NCI-H2081 (cell line): ENCODE measurements at places on chromosomes 7 and 10.

DNA sequence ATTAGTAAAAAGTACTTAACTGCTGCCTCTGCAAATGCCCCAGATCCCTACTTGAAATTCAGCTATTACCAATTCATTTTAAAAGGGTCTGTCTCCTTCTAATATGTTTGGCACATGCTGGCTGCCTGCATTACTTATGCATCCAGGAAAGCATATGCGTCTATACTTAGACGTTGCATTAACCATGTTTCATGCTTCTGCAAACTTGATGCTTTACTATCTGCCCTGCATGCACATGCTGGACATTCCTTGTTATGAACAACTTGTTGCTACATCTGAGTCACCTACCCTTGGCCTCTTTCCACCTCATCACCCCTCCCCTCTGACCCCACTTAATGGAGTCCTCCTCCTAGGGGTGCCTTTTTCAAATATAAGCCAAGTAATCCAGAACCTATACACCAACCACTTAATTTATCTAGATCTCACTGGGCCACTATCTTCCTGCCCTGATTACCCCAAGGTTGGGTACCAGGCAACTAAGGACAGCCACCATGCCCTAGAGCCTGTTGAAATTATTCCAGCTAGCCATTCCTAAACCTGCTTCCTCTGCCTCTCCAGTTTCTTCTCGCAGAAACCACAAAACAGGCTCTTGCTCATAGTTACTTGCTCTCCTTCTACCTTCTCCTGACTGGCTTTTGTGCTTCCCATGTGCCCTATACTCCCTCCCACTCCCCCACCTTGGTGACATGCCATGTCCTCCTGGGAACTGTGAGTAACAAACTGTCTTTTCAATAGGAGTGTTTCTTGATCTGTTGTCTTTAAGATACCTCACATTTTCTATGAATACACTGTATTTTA is 1187.9 kb downstream of the REEP3 start:
- no peak for DNase-seq

DNA sequence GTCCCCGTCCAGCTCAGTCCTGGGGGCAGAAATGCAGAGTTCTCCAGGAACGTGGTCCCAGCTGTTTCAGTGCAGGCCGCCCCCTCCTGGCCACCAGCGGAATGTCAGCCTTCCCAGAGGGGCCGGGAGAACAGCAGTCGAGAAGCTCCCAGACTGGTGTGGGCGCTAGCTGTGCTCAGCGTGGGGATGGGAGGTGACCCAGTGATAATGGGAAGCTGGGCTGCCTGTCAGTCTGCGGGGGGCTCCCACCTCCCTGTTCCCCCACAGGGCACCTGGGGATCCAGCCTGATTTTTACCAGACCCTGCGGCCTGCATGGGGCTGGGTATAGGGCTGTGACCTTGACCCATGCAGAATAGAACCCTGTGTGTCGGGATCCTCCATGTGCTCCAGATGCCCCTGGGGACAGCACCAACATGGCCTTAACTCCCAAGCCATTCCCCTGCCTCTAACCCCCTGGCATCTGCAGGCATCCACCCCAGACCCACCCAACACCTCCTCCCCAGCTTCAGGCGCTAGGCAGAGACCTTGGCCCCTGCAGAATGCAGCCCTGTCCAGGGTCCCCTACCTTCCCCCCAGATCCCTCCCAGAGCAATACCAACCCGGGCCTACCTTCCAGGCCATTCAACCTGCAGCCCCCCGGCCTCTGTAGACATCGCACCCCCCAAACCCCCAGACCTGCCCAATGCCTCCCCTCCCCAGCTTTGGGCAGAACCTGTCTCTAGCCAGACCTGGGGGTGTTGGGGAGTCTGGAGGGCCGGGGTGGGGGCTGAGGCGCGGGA is 880 bp upstream of the ELN start:
- peak; percentile 57 for DNase-seq

- no peak for DNase-seq
These were observed 138.0 kb downstream of the AUTS2 start for GRCh38 chr7:69736126-69736810.

- no peak for DNase-seq
These were observed 515.6 kb downstream of the INHBA start for GRCh38 chr7:41187322-41187721.

DNA sequence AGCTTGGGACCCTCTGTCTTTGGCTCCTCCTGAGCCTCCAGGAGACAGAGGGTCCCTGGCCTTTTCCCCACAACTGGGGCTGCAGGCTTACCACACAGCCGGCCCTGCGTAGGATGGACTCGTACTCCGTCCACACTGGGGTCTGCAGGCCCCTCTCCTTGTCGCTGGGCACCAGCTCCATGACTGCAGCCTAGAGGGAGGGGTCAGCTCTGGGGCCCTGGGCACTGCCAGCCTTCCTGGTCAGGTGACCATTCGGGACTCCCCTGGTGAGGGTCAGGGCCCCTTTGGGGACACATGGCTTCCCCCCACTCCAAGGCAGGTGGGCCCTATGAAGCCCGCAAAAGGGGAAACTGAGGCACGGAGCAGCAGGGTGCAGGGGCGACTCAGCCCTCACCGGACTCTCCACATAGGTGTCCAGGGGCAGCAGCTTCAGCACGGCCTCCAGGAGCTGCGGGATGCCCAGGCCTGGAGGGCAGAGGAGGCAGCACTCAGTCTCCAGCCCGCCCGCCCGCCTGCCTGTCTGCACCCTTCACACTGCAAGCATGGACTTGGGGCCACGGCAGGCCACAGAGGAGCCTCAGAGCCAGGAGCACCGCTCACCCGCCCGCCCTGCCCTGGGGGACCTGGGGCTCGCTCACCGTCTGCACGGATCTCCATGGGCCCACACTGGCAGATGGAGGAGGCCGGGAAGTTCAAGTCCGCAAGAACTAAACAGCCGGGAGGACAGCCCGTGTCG is 1.1 kb downstream of the FUOM start:
- no peak for DNase-seq
